ENCODE measurements at places on chromosomes 1 and 21. TPM values are rescaled to one million over a fixed set of nuclear protein-coding genes. Genes with fewer than 3 reads are reported as not detected.

DNA sequence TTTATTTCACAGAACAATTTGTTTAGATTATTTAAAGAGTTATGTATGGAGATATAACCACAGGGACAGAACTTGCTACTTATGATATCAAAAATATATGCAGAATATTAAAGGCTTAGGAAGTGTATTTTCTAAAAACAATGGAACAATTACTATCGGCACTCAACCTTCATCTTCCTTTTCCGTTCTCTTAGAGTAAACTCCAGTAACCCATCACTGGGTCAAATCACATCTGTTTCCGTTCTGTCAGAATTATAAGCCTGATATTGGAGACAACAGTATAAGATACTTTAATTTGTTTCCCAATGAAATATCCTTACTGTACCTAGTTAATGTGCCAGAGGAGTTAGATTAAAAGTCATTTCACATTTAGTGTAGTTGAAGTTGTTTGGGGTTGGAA is 32.2 kb downstream of the DTL start:
- no peak for DNase-seq

The LCE1C gene
- not detected for polyA plus RNA-seq

The FALEC gene
- 0.17 TPM for polyA plus RNA-seq

GRCh38 chr1:96130432-96130831 is 591.2 kb upstream of the PTBP2 start:
- no peak for DNase-seq

The WDR64 gene
- polyA plus RNA-seq = 0.06 TPM

The LZIC gene
- polyA plus RNA-seq = 9.1 TPM

The LINGO4 gene
- not detected for polyA plus RNA-seq

DNA sequence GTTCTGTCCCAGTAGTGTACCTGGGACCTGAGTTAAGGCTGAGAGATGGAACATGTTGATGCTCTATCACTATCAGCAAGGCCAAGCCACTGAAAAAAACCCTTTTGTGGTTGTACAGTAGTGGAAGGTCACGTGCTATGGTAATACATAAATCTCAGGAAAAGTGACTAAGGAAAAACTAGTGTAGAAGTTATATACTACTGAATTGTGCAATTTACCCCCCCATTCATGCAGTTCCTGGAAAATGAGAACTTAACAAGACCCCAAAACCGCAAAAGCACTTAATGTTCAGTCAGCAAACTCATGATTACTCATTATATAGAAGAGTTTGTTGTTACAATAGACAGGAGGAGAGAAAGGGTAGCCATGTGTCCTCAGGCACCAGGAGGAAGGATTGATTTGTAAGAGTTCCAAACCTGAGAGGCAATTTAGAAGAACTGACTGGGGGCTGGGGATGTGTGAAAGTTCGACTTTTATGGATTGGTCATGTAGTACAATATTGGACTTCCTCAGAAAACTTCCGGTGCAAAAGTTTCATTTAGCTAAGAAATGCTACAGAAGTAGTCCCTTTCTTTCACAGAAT is 91.6 kb downstream of the RGL1 start:
- DNase-seq = no peak

- DNase-seq = no peak
Observed at GRCh38 chr1:184614667-184615066, 140.0 kb downstream of the EDEM3 start.

The AIRE gene
- polyA plus RNA-seq = 0.12 TPM

- DNase-seq = no peak
Observed at GRCh38 chr21:33133892-33134291, 64.0 kb downstream of the OLIG1 start.

DNA sequence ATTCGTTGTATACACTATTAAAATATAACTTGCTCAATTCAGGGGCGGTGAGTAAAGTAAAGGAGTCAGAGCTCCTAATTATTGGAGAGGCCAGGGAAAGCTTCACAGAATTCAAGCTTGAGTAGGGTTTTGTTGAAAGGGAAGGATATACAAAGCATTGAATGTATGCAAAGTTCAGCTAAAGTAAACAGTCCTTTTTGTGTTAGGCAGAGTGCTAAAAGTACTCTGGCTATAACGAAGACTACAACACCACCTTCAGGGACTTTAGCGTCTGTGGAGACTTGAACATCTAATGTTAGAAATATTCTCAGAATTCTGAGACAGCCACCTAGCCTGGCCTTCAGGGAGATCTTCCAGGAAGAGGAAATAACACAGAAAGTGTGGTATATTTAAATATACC is 1.1 kb downstream of the FALEC start:
- no peak for DNase-seq

The SYCP1 gene
- polyA plus RNA-seq = not detected

- no peak for DNase-seq
Observed at GRCh38 chr1:200893411-200893901, 1.2 kb upstream of the INAVA start.

- DNase-seq = no peak
Observed at GRCh38 chr1:246193537-246193936, 313.5 kb downstream of the SMYD3 start.

GRCh38 chr1:199756066-199756465 is 271.4 kb upstream of the NR5A2 start:
- DNase-seq = no peak

DNA sequence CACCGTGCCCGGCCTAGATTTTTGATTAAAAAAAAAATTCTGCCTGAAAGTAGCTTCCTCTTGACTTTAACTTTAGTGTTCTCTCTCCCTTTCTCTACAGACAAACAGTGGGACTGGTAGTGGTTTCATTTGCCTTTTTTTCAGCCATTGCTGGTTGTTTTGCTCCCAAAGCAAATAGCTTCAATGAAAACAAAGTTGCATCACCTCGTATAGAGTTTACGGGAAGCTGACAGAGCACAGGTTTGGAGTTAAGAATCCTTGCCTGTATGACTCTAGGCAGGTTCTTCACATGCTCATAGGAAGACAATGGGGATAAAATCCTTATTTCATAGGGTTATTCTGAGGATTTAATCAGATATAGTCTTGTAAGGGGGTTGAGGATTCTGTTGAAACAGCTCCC is 21.6 kb downstream of the AADACL4 start:
- DNase-seq = no peak

DNA sequence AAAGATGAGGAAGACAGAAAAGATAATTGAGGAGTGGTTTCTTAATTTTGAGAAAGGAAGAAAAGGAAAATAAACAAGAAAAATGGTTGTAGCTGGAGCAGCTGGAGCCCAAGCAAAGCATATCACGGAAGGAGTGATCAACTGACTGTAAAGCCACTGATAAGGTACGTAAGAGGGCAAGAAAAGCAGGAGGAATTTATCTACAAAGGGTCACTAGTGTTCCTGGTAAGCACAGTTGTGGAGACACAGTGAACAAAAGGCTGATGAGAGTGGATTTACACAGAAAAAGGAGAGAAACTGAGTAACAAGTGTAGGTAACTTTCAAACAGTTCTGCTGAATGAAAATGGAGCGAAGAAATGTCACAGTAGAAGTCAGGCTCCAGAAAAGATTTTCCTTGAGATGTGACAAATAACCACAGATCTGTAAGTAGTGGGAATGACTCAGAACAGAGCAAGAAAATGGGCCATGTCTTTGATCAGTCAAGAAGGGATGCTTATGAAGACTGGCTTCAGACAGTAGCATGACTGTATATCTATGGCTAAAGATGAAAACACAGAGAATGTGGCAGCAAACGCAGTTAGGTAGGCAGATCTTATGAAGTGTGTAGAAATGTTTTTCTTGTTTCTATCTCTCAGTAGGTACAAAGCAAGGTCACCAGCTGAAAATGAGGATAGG is 45.6 kb upstream of the RBM34 start:
- DNase-seq = no peak

DNA sequence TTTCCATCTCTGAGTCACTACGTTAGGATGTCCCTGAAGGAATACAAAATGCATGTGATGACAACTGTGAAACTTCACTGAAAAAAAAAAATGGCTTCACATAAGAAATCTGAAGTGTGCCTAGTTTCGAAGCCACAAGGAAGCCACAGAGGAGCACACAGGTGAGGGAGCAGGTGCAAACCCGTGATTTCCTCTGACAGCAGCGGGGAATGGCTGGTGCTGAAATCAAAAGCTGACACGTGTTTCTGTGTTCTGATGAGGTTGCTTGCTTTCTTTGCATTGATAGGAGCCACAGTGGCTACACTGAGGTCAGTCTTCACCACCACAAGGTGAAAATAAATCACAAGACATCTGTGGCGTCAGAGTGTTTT is 105.7 kb upstream of the TLR5 start:
- DNase-seq = no peak

The NBPF19 gene
- polyA plus RNA-seq = 10.6 TPM

GRCh38 chr1:207990876-207991582 is 80.1 kb upstream of the CD34 start:
- no peak for DNase-seq

DNA sequence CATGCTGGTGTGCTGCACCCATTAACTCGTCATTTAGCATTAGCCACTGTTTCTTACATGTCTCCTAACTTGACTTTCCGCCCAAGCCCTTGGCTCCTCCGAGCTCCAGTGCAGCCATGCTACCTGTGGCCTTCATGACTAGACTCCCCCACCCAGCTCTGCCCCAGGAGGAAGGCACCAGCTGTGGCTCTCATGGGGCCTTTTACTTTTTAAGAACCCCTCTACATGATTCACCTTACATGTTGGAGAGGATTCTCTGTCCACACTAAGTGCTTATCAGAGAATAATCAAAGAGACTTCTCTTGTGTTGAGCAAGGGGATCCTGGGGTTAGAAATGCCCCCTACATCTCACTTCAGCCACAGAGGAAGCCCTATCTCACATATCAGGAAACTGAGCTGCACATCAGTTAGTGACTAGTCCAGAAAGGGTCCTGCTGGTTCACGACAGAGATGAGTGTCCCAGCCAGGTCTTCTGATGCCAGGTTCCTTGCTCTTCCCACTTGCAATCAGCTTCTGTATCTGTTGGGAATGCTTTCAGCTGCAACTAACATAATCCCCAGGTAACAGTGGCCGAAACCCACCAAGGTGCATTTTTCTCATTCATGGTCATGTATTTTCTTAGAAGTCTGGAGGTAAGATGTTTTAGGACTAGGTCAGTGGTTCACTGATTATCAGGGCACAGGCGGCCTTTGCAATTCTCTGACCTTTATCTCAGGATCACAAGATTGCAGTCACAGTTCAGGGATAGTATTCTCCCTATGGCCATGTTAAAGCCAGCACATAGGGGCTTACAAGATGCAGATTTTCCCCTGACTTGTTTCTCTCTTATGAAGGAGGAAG is 45.9 kb downstream of the KLHDC7A start:
- DNase-seq = no peak

DNA sequence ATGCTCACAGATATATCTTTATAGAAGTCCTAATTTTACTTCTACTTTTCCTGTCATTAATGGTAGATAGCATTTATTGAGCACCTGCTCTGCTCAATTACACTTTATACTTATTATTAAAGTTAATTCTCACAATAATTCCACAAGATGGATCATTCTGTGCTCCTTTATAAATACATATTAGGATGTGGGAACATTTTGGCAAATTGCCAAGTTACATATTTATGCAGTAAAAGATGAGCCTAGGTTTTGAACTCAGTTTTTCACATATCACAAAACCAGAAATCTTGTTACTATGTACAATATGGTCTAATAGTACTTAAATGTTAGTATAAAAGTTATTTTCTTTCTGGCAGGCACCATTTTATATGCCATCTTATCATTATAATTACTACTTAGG is 895.0 kb upstream of the B3GALT2 start:
- DNase-seq = no peak

The C1orf115 gene
- polyA plus RNA-seq = 3.8 TPM

GRCh38 chr21:31218830-31219608 is 125.0 kb downstream of the TIAM1 start:
- DNase-seq = no peak

GRCh38 chr1:94698759-94699502 is 121.2 kb upstream of the SLC44A3 start:
- peak; percentile 75 for DNase-seq

GRCh38 chr1:42586016-42586415 is 72.2 kb upstream of the PPIH start:
- DNase-seq = no peak

The S100A3 gene
- polyA plus RNA-seq = 9.5 TPM

- DNase-seq = no peak
Observed at GRCh38 chr1:64581843-64582185, 111.9 kb downstream of the CACHD1 start.

The LDLRAD1 gene
- not detected for polyA plus RNA-seq

DNA sequence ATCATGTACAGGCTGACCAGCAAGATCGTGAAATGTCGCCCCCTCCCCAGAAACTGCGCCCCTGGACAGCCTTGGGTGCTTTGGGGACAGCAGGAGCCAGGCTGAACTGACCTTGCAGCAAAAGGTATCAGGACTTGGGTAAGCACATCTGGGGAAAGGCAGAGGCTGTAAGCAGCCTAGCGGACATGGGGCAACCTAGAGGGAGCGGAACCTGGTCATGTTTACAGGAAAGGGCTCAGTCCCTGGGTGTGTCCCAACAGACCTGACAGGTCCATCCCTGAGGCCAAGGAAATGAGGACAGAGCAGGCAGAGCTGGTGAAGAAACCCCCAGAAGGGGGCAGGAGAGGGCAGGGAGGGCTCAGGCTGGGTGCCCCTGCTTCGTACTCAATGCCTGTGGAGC is 3.1 kb upstream of the S100A8 start:
- DNase-seq = no peak

DNA sequence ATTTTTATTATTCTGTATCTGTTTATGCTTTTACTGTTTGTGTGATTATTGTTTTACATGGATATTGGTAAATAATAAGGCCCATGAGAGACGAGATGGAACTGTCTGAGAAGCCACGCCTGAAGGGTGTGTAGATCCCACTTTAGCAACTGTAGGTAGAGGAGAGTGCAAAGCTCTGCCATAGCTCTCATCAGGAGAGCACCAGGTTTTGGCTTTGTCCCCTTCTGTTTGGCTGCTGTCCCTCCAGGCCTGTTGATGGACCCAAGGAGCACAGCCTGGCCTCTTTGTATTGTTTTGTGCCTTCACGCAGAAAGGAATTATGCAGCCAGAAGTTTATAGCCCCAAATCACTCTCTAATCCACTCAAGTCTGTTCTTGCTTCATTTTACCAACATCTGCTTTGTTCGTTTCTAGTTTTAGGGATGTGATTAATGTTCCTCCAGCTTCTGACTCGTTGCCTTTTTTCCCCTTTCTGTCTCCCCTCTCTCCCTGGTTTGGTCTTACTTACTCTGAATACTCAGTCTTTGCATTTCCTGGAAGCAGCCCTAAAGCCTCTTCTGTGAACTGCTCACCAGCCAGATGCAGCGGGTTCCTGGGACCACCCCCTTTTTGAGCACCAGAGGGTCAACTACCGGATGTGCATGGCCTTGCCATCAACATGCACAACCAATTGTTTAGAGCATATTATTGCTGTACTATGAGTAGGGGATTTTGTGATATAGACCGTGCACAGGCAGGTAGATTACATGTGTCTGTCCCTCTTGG is 127.3 kb downstream of the HHAT start:
- no peak for DNase-seq

- no peak for DNase-seq
Observed at GRCh38 chr1:221921936-221922335, 180.0 kb upstream of the DUSP10 start.

GRCh38 chr1:231420299-231420958 is 1.7 kb downstream of the EGLN1 start:
- no peak for DNase-seq

- peak; percentile 95 for DNase-seq
Observed at GRCh38 chr1:199403531-199404116, 623.9 kb upstream of the NR5A2 start.

All from BJ (cell line).